CD4-positive, alpha-beta T cell treated with Interleukin-10 for 1 hour (primary cell): ENCODE measurements at places on chromosomes 12 and 14.

DNA sequence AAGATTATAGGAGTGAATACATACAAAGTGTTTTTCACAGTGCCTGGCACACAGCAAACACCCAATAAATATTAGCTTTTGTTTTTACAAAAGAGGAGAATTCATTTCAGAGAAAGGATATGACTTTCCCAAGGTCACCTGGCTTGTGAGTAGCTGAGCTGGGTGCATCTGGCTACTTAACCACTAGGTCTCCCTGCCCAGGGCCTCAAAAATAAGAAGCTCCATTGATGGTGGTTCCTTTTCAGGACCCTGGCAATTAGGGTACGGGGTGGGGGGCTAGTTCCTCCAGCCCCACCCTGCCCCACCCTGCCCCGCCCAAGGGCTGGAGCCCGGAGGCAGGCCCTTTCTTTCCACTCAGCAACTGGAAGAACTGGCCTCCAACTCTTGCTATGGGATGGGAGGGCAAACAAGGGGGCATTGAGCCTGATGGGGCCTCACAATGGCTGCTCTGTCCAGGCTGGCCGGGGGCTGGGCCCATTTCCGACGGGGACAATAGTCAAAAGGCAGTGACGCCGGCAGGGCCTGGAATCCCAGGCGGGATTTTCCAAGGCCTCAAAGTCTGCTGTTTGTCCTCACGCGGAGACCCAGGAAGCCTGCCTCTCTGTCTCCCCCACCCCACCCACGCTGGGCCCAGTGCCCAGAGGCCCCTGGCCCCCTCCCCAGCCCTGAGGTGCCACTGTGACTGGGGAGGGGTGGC lies 8.2 kb upstream of the ATG101 start:
- peak; percentile 28 for DNase-seq

DNA sequence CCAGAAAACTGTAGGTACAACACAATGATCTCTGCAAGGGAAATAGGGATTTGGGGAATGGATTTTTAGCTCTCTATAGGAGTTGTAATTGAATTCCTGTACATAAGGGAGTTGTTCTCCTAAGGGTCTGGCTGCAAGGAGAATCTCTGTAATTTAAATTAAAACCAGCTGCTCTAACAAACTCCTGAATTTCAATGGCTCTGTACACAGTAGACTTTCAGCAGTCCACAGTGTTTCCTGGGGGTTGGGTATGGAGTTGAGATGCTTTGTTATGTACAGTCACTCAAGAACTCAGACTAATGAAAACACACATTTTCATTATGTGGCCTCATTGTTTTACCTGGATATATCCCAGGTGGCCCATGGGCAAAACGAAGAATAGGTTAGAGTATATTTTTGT lies 93.2 kb downstream of the NAV3 start:
- no peak for DNase-seq

DNA sequence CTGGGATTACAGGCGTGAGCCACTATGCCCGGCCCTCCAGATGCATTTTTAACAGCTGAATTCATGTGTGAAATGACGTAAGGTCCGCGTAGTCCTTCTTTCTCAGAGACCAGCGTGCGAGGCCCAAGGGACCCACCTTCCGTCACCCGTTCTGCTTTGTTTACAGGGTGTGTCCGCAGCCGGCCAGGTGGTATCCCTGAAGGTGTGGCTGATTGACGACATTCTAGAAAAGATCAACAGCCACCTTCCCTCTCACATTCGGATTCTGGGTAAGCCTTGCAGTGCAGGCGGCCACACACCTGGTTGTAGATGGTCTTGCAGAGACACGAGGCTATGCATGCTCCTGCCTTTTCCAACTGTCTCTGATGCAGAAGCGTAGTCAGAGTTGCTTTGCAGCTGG lies 9.9 kb downstream of the PUS1 start:
- no peak for DNase-seq

GRCh38 chr12:75717902-75718301 lies 206.5 kb upstream of the KRR1 start:
- DNase-seq = no peak

DNA sequence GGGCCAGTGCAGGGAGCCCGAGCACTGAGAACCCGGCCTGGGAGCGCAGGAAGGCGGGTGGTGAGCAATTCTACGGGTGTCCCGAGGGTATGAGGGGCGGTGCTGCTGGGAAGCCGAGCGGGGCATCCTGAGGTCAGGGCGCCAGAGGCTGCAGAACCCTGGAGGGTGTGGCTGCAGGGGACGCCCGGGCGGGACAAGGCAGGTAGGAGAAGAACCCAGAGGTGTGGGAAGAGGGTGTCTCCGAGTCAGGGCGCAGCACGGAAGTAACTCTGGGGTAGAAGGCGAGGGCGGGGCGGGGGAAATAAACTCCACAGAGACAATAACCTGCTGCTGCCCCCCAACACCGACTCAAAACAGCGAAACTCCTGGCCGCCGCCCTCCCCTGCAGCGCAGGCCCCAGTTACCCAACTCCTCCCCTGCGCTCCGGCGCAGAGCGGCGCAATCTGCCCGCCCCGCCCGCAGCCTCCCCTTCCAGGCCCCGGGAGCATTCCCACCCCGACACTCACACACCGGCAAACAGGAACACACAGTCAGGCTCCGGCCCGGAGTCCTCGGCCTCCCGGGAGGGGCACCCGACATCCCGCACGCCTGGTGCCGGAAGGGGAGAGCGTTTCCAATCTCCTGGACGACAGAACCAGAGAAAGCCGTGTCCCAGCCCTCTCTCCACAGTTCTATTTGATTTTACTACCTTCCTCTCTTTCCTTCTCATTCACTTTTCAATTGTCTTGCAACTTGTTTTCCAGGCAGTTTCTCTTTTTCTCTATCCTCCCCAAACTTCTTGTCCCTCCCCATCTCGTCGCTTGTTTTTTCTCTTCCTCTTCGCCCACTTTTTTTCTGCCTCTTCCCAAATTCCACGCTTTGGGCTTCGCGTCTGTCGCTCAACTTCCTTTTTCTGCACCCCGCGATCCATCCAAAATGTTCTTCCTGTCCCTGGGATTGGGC lies 2.4 kb downstream of the HRK start:
- no peak for DNase-seq

DNA sequence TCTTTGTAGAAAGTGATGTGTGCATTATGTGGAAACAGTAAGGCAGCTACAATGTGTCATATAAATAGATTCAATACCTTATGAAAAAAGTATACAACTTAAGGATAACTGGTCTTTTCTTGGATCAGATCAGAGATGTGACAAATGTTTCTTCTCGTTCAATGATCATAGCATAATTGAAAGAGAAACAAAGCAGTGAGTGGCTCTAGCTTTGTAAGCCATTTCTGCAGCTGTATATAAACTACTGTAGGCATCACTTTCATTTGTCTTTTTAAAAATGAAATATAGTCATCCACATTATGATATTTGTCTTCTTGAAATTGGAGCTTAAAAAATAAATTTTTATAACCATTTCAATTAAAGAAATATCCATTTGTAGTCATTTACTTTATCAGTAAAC lies 63.8 kb upstream of the LMO3 start:
- no peak for DNase-seq

GRCh38 chr12:109542876-109543275 lies 30.4 kb downstream of the MMAB start:
- DNase-seq = no peak

DNA sequence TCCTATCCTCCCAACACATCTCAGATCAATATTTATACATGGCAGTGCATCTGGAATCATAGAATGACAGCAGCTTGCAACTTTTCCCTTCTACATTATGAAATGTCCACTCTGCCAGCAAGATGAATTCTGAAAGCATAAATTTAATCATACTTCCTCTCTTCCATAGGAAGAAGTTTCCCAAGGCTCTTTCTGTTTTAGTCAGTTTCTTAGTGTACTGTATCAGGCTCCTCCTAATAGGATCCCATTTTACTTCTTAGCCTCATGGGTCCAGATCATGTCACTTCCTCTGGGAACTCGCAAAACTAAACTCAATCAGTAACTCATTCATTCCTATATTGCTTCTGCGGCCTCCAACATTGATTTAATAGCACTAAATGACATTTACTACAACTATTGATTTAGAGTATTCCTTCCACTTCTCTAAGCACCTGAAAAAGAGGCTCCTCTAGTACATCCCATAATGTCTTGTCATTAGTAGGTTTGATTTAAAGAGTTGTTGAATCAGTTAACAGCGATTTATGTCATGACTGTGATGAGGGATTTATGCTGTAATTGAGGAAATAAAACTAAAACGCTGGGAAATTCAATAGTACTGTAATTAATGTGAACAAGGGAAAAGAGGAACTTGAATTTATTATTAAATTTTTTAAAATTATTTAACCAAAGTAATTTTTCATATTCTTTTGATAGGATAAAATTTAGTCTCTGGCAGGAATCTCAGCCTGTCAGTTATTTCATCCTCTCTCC lies 4.0 kb downstream of the CLEC1A start:
- no peak for DNase-seq

GRCh38 chr14:104614126-104614812 lies 9.7 kb upstream of the TMEM179 start:
- no peak for DNase-seq

DNA sequence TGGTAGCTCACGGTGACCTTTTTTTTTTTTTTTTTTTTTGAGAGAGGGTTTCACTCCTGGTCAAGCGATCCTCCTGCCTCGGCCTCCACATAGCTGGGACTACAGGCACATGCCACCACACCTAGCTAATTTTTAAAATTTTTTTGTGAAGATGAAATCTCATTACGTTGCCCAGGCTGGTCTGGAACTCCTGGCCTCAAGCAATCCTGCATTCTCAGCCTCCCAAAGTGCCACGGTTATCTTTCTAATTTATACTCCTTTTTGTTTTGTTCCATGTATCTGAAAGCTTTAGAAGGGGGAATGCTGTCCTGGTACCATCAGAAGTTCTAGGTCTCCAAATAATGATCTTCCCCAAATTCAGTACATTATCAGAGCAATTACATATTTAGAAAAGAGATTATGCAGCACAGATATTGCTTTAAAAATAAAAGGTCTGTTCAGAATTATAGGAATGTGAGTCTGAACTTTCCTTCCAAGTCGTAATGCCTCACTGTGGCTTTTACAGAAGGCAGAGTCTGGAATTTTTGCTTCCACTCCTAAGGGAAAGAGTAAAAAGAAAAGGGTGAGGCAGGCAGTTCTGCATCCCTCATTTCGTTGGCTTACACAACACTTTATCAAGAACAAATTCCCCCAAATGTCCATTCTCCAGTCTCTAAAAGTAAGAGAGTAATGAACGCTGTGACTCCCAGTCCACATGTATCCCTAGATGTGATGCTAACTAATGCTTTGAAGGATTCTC lies 73.0 kb downstream of the GCH1 start:
- DNase-seq = no peak

DNA sequence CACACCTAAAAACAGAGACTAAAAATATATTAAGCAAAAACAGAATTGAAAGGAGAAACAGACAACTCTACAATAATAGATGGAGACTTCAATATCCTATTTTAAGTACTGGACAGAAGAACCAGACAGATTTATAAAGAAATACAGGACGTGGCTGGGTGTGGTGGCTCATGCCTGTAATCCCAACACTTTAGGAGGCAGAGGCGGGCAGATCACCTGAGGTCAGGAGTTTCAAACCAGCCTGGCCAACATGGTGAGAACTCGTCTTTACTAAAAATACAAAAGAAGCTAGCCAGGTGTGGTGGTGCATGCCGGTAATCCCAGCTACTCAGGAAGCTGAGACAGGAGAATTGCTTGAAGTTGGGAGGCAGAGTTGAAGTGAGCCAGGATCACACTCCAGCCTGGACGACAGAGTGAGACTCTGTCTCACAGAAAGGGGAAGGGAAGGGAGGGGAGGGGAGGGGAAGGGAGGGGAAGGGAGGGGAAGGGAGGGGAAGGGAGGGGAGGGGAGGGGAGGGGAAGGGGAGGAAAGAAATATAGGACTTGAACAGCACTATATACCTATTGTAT lies 53.0 kb downstream of the CDK17 start:
- DNase-seq = no peak

DNA sequence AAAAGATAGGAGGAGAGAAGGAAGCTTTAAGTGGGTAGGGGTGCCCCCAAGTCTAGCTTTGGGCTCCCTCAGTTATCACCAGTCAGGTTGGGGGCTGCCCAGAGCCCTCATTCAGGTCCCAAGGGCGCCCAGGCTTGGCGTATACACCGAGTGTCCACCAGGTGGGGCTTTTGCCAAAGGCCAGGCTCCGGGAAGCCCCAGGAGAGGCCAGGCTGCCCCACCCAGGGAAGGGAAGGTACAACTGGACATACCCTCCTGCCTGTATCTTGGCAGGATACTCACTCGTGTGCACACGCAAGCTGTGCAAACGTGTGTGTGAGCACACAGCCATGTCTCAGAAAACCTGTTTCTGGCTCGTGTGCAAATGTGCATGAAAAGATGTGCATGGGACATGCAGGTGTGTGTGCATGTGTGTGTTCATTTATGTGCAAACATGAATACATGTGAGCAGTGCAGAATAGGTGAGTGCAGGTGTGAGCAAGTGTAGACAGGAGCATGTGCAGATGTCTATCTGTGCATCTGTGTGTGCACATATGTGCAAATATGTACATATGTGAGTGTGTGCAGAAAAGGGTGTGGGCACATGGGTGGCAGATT lies 103.9 kb upstream of the MYL2 start:
- peak; percentile 43 for DNase-seq

- DNase-seq = no peak
Observed at GRCh38 chr12:75766263-75767160, 255.1 kb upstream of the KRR1 start.

GRCh38 chr12:94202245-94203180 lies 54.1 kb downstream of the PLXNC1 start:
- peak; percentile 6 for DNase-seq

DNA sequence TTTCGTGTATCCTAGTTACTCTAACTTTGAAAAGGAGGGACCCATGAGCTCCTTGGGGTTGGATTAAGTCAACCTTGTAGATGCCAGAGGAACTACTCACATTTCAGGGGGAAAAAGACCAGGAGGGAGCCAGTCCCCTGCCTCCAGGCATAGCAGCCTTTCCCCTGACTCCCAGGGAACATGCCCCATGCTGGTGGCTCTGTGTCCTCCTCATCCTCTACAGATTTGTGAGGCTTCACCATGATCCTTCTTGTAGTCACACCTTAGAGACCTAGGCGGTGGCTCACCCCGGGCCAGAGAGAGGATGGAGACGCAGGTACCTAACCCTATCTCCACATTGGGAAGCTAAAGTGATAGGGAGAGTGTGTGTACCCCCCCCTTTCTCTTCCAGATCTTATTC lies 16.0 kb upstream of the PPP1R1A start:
- no peak for DNase-seq

DNA sequence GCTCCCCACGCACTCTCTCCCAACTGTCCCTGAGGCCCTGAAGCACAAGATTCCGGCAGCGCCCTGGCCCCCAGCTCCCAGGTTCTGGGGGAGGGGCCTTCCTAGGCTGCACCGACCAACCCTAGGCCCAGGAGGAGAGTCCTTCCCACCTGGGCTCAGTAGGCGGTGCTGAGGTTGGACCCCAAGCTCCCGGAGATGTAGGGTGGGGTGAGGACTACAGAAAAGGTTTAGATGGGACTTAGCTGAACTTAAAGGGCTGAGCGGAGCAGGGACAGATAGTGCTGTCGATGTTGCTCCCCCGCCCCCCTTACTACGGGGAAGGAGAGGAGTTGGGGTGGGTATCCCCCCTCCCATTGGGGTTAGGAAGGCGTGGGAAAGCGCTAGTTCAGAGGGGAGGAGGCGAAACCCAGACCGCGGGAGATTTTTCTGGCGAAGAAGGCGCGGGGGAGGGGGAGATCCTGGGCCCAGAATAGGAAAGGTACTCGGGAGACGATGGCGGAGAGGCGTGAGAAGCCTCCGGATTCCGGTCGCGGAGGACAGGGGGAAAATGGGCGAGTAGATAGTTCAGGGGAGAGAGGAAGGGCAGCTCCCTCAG lies 4.2 kb upstream of the BAZ2A start:
- peak; percentile 24 for DNase-seq
